ENCODE measurements at places on chromosomes 4 and X. TPM values are rescaled to one million over a fixed set of nuclear protein-coding genes. Genes with fewer than 3 reads are reported as not detected.

DNA sequence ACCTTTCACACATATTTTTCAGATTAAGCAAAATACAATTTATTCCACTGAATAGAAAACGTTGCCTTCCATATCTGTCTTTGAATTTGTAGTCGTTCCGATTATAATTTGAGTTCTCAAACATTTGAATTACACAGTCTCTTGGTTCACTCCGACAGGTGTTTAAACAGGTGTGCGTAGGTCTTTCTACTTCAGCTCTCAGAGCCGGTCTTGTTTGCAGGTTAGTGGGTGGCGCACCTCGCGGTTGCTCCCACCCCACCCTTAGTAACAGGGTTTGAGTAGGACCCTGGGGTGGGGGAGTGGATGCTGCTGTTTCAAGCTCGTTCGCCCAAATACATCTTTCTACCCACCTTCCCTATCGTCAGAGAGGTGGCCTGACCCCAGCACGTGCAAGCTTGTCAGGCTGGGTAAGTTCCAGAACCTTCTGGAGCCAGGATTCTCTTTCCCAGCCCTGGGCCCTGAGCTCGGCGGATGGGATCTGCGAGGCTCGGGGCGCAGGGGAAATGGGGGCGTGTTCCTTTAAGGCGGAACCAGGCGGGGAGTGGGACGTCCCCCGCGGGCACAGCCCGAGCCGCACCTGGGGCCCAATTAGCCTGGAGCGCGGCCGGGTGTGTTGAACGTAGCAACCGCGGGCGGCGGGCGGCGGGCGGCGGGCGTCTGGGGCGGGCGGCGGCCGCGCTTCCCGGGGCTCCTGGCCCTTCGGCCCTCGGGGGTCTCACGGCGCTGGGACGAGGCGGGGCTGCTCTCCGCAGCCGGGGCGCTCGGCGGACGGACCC lies at the start of gene FAM149A:
Gene FAM149A, plus strand, starts transcription at position 591 of the 776 bp plus-strand sequence.
- DNase-seq = no peak

DNA sequence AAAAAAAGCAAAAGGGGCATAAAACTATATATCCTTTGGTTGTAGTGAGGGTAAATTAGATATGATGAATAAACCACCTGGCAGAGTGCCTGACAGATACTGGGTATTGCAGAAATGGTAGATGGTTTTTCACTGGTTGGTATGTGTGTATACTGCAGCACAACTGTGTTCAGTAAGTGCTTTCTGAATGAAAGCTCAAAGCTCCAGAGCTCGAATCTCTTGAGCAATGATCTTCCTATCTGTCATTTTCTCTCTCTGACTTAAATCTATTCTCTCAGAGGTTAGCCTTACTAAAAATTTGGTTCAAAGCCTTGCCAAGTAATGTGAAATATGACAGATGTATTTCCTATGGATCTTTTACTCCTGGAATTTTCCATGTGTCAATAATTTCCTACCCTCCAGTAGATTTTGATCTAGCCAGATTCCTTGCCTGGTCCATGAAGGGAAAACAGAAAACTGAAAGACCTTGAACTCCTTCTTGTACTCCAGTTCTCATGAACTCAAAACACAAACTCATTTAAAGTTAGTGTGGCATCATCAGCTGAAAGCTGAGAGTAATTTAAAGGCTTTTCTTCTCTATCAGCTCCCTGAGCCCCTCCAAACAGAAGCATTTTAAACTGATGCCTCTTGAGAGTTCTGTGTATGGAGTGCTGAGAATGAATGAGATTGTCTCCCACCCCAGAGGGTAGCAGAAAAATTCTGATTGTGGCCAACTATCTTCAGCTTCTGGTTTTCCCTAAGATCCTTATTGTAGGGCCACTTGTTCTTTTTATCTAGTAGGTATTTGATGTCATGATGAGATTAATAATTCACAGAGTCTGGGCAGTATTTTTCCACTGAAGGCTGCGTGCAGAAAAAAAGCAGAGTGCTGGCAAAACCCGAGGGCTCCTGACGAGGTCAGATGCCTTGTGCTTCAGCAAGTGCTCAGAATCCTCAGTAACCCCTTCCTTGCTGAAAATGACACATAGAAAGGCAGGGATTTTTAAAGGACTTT lies 363.4 kb upstream of the BOD1L1 start:
- no peak for DNase-seq

The BRCC3 gene
- 21.8 TPM for total RNA-seq

The PDGFC gene
- 188 TPM for total RNA-seq

GRCh38 chrX:101411984-101412383 lies 4.0 kb downstream of the HNRNPH2 start:
- DNase-seq = no peak

DNA sequence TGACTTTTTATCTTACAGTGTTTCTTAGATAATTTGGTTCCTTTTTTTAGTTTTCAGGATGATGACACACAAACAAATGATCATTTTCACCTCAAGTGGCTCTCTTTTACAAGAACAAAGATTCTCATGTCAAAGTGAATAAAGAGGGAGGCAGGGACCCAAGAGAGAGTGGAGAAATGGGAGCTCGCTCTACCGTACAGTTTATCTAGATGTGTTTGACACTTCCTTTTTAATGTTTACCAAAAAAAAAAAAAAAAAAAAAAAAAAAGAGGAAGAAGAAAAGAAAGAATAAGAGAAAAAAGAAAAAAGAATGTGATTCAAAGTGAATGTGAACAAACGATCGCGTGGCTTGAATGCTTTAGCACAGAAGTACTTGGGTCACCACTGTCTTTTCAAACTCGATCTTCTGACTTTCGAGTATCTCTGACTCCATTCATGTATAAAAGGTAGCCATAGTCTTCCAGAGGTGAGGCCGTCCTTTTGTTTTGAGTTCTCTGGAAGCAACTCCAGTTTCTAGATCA lies 75.6 kb upstream of the GRXCR1 start:
- DNase-seq = no peak

GRCh38 chr4:140151699-140152012 lies 2.3 kb downstream of the MAML3 start:
- peak; percentile 89 for DNase-seq

- no peak for DNase-seq
These were observed 7.1 kb downstream of the SMARCAD1 start for GRCh38 chr4:94214703-94215319.

DNA sequence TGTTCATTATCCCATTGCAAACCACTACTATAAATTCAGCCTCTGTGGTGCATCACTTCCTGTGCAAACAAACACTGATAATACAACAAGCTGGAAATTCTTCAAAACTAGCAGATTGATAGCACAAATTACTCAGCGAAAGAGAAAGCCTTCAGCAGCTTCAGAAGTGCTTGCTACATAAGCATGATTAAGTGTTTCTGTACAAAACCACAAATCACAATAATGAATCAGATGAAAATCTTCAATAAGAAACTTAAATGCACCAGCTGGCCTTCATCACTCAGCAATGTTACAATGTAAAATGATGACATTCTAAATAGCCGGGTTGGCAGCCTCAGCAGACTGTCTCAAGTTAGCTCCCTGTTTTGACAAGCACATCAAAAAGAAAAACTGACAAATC lies 262.2 kb downstream of the SPOCK3 start:
- DNase-seq = peak; percentile 71

GRCh38 chr4:105461221-105461620 lies 12.6 kb downstream of the PPA2 start:
- DNase-seq = peak; percentile 57

All from astrocyte (in vitro differentiated cells and primary cell).